Skeletal muscle cell (primary cell): ENCODE measurements at places on chromosomes 4 and X.

DNA sequence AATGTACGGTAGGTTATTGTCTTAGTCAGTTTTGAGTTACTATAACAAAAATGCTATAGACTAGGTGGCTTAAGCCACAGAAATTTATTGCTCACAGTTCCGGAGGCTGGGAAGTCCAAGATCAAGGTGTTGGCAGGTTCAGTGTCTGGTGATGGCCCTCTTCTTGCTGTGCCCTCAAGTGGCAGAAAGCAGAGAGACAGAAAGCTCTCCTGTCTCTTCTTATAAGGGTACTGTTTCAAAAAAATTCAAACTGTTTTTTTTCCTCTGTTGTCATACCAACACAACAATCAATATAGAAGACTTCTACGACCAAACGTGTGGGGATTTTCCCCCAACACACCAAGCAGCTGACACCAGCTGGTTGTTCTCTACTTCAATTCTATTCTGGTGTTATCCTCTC lies 53.4 kb downstream of the ADGRG4 start:
- DNase-seq: no peak

DNA sequence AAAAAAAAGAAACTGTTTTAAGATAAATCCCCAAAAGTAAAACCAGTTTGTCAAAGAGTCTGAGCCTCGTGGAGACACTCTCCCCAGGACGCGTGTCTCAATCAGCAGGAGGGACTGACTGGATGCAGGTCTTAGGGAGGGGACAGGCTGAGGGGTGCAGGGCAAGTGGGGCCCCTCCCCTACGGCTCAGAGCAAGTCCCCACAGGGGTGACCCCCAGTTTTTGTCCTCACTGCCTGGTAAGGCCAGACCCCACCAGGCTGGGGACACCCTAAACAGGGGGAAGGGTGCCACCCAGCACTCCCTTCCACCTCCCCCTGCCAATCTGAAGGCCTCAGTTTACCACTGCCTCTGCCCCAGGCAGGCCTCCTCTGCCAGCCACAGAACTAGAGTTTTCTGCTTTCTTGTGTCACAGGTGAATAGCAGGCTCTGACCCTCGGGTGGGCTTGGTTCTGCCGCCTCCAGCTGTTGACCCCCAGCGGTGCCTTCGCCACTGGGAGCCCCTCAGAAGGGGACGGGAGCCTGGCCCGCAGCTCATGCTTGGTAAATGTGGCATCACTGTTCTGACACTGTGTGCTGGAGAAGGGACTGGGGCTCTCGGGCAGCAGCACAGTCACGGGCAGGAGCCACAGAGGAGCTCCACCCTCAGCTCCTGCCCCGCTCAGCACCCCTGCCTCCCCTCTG lies 69.8 kb upstream of the MXD4 start:
- no peak for DNase-seq

- no peak for DNase-seq
Measured at GRCh38 chrX:147920161-147920666, 8.5 kb downstream of the FMR1 start.

GRCh38 chrX:56995271-56995994 lies at the start of gene SPIN3:
SPIN3 (minus strand) TSS chrX:56995541; CDS start chrX:56994947, 594 bp downstream.
- no peak for DNase-seq

DNA sequence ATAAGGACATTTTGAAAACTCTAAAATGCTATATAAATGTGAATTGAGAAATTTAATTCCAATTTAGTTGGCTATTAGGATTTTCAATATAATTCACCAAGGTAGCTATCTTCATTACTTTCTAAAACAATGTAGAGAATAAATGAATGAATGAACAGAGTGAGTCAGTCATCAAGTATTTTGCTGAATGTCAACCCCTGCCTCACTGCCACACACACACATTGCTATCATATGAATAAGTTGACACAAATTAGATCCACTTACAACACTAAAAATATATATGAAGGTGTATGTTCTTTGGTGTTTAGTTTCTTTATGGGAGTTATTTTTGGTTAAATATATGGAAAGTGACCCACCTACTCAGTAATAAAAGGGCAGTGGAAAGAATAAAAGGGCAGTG lies 141.4 kb upstream of the SMIM10 start:
- DNase-seq: peak; percentile 20

- DNase-seq: no peak
Measured at GRCh38 chr4:186342582-186342981, 76.6 kb downstream of the F11 start.

DNA sequence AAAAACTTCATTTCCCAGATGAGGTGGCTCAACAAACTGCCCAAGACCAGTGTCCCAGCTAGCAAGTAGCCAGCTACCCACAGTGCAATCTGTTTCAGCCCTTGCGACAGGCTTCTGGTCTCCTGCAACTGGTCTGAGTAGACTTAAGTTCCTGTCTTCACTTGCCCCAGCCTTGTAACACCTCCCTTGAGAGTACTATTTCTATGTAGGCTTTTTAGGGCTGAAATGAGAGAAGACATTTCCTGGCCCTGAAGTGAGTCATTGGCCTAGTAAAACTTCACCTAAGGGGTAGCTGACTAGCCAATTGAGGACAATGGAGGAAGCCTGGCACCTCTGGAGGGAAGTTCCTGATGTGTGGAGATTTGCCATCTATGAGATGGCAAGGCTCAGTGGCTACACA lies 80.1 kb upstream of the STIM2 start:
- DNase-seq: peak; percentile 64

GRCh38 chr4:108730579-108730978 lies 32.3 kb downstream of the ETNPPL start:
- no peak for DNase-seq

- DNase-seq: peak; percentile 11
Measured at GRCh38 chr4:104420766-104421165, 73.9 kb downstream of the CXXC4 start.

GRCh38 chrX:95903490-95903889 lies 781.2 kb upstream of the DIAPH2 start:
- no peak for DNase-seq

DNA sequence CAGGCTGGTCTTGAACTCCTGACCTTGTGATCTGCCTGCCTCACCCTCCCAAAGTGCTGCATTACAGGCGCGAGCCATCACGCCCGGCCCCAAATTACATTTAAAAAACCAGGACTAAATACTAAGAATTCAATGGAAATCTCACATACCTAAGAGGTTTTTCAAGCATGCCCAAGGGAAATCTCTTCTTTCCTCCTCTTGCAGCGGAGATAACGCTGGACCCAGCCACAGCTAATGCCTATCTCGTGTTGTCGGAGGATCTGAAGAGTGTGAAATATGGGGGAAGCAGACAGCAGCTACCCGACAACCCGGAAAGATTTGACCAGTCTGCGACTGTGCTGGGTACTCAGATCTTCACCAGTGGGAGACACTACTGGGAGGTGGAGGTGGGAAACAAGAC lies 7.4 kb downstream of the TRIML1 start:
- DNase-seq: no peak

- DNase-seq: no peak
Measured at GRCh38 chr4:140612357-140612756, 43.6 kb upstream of the UCP1 start.

DNA sequence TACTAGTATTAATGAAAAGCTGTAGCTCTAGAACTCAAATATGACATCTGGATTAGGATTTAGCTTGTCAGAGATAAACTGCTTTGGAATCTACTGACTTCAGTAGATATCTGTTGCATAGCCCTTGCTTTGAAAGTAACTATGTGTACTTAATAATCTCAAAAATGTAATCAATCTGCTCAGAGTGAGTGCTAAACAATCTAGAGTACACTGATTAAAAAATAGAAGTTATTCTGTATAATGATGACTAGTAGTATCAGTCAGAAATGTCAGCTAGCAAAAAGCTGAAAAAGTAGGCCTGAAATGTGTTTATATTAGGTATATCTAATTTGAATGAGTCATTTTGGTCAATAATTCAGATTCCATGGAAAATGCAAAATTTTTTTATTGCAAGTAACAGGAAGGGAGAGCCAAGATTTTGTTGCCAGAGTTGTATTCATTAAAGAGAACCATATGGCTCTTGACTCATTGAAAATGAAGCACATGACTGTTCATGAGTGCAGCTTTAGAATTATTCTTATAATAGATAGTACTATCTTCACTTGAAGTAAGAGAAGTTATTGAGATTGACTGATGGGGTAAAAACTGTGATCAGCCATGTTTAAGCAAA lies 20.0 kb downstream of the CLCN3 start:
- DNase-seq: peak; percentile 20

DNA sequence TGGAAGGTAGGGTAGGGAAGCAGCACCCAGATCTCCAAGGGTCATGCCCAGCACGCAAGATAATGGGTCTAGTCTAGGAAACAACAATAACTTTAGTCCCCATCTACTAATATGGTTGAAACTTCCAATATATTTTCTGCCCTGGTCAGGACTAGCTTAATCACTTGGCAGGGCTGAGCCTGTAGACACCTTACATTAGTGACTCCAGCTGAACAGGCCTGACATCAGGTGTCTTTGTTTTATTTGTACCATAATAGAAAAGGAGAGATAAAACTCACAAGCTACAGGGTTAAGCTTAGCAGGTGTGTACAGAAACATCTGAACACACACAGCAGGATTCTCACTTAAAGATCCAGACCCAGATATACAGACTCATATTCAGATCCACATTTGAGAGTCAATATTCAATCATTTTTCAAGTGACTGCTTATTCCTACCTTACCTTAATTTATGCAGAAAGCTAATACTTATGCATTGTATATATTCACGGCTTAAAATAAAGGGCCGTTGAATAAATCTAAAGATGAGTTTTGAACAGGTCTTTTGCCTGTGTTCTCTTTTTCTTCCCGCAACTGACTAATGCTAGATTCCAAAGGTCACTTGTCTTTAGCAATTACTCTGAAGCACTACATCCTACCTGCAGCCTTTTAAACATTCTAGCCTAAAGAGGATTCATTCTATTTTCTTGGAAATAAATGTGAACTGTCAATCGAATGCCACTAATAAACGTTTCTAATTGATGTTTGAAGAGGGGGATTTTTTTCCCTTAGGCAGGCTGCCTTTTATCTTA lies 745.3 kb downstream of the RPA4 start:
- no peak for DNase-seq

DNA sequence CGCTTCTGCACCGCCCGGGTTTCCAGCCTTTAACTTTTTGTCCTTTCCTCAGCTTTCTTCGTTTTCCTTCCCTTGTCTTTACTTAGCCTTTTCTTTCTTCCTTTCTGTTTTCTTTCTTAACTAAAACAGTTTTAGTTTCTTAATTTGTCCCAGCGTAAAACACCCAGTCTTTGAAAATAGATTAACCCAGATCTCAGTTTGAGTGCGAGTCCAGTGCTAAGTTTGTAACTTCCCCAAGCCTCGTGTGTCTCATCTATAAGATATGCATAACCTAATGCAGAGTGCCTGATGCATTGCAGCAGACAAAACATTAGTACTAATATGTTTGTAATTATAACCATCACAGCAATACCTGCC lies 460 bp upstream of the GEMIN8 start:
- no peak for DNase-seq

- DNase-seq: no peak
Measured at GRCh38 chr4:152486429-152487389, 49.2 kb downstream of the FBXW7 start.

GRCh38 chr4:1323635-1324442 lies 23.2 kb upstream of the UVSSA start:
- peak; percentile 77 for DNase-seq

- DNase-seq: no peak
Measured at GRCh38 chr4:170080496-170080895, 9.3 kb downstream of the AADAT start.

DNA sequence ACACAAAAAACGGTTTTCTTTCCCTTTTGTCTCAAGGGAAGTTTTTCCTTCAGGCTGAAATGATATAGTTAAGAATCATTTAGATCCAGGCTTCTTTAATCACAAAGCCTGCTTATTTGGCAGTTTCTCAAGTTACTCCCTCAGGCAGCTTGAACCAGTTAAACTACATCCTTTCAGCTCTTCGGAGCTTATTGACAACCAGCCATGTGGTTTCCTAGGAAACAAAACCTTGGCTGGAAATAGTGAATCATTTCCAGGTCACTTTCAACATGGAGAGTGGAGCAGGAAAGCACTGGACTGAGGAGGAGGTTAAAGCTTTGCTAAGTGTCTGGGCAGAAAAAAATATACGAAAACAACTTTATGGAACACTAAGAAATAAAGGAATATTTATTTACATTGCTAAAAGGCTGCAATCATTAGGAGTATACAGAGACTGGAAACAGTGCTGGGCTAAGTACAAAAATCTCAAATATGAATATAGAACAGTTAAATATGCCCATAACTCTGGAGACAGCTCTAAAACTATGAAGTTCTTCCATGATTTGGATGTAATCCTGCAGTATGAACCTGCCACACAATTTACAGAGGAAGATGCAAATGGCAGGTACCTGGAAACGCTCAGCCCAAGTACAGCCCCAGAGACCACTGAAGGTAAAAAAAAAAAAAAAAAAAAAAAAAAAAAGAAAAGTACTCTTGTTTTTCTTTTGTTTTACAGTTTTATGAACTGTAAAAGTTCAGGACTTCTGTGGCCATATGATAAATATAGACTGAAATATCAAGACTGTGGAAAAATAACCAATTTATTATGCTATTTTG lies 23.2 kb upstream of the AASDH start:
- DNase-seq: peak; percentile 87

- no peak for DNase-seq
Measured at GRCh38 chr4:41933997-41934503, 1.2 kb upstream of the TMEM33 start.

- no peak for DNase-seq
Measured at GRCh38 chrX:19745077-19745476, 142.3 kb downstream of the SH3KBP1 start.

DNA sequence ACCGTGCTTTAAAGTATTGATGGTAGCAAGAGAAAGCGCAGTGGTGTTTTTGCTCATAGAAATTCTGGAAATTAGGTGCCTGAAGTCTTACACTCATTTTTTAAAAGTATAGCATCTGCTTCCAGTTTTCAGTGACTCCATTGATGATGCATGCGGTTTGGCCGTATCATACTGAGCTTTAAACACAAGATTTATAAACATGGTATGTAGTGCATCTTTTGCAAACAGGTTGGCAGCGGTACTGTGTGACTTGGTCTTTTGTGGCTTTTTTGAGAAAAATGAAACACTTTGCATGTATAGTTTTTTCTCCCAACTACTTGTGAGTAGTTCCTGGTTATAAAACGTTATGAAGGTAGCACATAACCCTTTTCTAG lies 2.0 kb downstream of the DDX3X start:
- DNase-seq: no peak

GRCh38 chr4:186192066-186192612 lies 772 bp downstream of the CYP4V2 start:
- DNase-seq: no peak

DNA sequence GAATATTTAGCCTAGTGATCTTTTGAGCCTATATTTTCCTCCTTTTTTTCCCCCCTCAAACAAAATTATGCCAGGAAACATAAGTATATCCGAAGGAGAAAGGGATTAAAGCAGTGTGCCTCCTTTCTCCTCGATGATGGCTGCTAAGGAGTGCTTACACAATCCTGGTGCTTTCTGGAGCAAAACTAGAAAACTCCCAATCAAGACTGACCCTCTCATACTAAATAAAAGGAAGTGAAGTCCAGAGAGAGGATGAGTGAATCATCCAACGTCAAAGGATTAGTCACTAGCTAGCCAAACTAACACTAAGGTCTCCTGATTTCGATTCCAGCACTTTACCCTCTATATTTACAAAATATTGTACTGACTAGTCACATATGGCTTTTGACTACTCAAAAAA lies 146.8 kb downstream of the PPP3CA start:
- DNase-seq: peak; percentile 94

- peak; percentile 7 for DNase-seq
Measured at GRCh38 chr4:41644288-41644914, 104.1 kb downstream of the PHOX2B start.
